Dorsolateral prefrontal cortex (tissue), 122 donors: ENCODE measurements at places on chromosomes 7 and 10. TPM values are rescaled to one million over a fixed set of nuclear protein-coding genes. Genes with fewer than 3 reads are reported as not detected.

The ADAM22 gene
- 88.6 TPM for total RNA-seq

The GPRIN2 gene
- total RNA-seq, result 0.94 TPM

The CALCR gene
- 0.36 TPM for total RNA-seq

- no peak for DNase-seq
These were observed 52.6 kb upstream of the SP8 start for GRCh38 chr7:20839196-20839735.

GRCh38 chr10:123781324-123781900 is 110.2 kb downstream of the CPXM2 start:
- no peak for DNase-seq

DNA sequence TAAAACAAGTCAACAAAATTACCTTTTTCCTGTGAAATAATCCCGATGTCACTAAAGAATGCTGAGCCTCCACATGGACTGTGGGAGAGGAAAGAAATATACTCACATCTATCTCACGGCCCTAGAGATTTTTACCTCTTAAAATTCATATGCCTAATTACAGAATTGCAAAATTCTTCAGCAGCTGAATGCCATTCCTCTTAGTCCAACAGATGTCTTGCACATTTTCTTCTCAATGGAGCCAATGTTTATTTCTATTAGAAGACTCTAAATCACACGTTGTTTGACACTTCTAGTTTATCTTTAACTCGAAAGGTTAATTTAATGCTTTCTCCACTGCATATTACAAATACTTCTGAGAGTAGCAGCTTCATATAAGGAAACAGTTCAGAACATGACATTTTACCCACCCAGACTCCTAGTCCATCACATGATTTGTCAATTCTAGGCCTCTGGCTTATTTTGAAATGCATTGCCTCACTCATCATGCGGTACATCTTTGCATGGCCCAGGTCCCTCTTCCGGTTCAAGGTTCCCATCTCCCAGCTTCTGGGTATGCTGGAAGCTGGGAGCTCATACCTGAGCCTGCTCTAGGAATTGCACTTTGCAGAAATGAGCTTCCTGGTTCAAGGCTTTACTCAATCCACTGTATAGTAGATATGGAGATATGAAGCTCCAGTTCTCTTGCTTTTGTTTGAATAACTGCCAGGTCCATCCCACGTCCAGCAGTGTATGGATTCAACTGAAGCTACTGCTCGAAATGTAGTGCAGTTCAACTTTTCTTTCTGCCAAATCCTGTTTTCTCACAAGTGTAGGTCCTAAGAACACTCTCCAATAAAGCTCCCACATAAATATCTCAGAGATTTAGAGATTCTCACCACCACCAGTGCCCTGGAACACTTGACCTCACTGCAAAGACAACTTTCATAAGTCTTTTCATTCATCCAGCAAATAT is 306.2 kb downstream of the GPR37 start:
- DNase-seq, result no peak

The STEAP2 gene
- total RNA-seq, result 52.0 TPM

The CHAT gene
- not detected for total RNA-seq

DNA sequence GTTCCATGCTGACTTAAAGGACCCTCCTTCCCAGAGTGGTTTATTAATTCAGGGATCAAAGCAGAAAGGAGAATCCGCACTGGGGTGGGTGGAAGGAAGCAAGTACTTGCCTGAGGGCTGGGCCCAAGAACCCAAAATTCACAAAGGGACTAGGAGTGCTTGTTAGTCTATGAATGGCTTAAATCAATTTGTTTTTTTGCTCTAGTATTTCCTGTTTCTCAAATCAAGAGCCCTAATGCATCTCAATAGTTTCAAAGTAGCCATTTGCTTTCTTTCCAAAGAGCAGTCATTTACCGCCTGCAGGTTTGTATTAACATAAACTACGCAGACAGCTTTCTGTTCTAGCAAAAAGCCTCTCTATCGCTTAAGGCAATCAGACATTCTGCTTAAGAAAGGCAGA is 44.2 kb upstream of the SLC35G1 start:
- no peak for DNase-seq

The NAT16 gene
- 1.8 TPM for total RNA-seq

DNA sequence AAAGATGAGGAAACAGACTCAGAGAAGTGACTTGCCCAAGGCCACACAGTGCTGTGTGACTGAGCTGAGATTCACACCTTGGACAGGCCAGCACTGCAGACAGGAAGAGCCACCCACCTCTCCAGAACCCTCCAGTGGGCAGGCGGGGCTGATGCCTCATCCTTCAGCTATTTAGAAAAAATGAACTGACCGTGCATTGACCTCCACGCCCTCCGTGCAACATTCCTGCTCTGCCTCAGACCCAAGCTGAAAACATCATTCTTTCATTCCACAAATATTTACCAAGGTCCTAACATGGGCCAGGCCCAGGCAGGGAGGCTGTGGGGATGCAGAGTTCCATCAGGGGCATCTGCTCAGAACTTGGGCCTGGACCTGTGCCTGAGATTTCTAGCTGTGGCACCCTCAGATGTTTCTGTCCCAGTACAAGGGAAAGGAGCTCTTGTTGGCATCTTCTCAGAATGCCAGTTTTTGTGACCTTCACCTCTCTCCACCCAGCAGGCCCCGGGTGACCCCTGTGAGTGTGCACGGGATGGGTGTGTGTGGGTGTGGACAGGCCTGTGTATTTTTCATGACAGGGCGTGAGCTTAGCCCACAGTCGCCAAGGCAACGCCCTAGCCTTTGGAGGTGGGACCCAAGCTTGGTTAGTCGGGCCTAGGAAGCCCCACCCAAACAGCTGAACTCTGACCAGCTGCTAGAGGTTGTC is 6.5 kb downstream of the VSIR start:
- DNase-seq, result no peak

The WEE2 gene
- not detected for total RNA-seq

DNA sequence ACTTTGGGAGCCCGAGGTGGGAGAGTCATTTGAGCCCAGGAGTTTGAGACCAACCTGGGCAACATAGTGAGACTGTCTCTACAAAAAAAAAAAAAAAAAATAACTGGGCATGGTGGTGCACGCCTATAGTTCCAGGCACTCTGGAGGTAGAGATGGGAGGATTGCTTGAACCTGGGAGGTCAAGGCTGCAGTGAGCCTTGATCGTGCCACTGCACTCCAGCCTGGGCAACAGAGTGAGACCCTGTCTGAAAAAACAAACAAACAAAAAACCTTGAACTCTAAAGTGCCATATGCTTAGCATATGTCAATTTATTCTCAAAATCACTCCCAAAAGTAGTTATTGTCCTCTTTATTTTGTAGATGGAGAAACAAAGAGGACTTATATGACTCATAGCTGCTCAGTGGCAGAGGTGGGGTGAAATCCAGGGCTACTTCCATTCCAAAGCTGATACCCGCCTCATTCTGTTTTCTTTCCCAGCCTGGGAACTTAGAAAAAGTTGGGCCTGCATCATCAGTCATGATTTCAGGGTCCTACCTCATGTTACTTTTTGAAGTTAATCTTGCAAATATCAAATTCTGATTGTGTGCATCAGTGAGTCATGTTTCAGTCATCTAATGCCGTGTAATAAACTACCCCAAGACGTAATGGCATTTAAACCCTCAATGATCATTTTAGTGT is 13.3 kb downstream of the DHTKD1 start:
- DNase-seq, result no peak

DNA sequence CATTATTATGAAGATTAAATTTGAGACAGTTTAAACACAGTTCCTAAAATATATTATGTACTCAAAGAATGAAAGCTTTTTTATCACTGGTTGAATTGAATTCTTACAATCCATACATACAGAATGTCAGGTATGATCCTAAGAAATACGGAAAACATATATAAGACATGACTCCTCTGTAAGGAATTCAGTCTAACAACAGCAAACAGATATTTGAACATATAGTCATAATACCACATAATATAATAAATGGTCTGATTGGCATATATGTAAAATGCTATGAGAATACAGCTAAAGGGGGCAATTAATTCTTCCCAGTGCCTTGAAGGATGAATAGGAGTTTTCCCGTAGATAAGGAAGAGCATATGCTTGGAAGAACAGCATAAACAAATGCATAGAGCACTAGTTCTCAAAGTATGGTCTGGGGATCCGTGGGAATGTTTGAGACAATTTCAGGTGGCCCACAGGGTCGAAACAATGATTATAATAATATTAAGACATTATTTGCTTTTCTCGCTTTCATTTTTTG is 10.6 kb upstream of the ARID5B start:
- no peak for DNase-seq
